Memory B cell (primary cell): ENCODE measurements at places on chromosomes 7 and 10.

DNA sequence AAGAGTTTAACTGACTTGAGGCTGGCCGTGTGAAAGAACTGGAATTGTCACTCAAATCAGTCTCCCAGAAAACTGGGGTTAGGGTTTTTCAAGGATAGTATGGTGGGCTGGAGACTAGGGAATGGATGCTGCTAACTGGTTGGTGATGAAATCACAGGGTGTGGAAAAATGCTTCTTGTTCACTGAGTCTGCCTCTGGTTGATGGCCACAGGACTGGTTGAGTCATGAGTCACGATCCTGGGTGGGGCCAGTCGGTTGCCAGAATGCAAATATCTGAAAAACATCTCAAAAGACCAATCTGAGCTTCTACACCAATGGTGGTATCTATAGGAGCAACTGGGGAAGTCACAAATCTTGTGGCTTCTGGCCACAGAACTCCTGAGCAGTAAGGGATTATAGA is 16.3 kb upstream of the BAMBI start:
- DNase-seq, result no peak

GRCh38 chr7:39480901-39481300 is 85.3 kb upstream of the YAE1 start:
- DNase-seq, result no peak

- no peak for DNase-seq
These were observed 26.5 kb downstream of the ANKRD7 start for GRCh38 chr7:118250860-118251494.

- no peak for DNase-seq
These were observed 347.3 kb downstream of the ARL4A start for GRCh38 chr7:13034693-13035092.

DNA sequence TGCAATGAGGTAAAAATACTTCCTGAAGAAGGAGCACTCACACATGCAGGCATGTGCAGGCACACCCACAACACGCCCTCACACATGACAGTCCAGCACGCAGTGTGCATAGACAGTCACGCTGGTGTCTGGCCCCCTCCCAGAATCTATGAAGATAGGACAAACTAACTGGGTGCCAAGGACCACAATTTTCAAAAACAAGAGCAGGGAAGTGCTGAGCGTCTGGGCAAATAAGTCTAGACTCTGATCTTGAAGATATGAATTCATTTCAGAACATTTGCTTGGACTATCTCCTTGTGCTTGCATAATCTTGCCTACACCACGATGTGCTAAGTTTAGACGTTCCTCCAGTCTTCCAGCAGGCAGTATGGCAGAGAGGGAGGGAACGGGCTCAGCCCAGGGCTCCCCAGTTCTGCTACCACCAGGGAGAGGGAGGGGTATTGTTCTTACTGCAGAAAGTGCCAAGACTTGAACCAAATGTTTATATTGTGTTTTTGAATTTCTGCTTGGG is 276.5 kb upstream of the KLF6 start:
- no peak for DNase-seq

DNA sequence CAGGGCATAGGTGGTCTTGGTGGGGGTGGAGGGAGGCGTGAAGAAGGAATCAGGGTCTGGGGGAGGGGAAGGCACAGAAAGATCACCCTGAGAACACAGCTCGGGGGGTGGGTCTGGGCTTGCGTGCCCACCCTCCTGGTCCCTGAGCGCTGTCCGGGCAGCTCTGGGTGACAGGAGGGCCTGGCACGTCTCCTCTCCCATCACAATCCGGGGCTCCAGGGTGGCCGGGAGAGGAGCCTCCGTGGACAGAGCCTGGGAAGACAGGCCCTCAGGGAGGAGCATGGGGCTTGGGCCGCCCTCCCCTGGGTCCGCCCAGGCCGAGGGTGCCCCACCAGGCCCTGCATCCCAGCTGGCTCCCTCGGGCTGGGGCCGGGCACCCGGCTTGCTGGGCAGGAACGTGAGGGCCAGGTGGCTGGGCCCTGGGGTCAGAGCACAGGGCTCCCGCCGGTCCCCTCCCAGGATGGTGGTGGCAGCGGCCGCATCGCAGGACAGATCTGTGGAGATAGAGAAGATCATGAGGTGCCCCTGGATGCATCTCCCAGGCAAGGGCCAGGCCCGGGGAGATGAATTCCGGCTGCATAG is 3.1 kb downstream of the NACAD start:
- no peak for DNase-seq

GRCh38 chr10:123573236-123574108 is 92.7 kb upstream of the GPR26 start:
- DNase-seq, result peak; percentile 32

GRCh38 chr10:79883986-79884385 is 57.4 kb downstream of the NUTM2E start:
- DNase-seq, result no peak

- no peak for DNase-seq
These were observed 12.4 kb upstream of the ZMIZ1 start for GRCh38 chr10:79056361-79056735.

GRCh38 chr7:22751341-22751740 is 24.3 kb downstream of the IL6 start:
- DNase-seq, result no peak

GRCh38 chr7:14861456-14861855 is 41.1 kb downstream of the DGKB start:
- DNase-seq, result no peak

- DNase-seq, result no peak
These were observed 683.7 kb upstream of the NRP1 start for GRCh38 chr10:34018129-34018528.

DNA sequence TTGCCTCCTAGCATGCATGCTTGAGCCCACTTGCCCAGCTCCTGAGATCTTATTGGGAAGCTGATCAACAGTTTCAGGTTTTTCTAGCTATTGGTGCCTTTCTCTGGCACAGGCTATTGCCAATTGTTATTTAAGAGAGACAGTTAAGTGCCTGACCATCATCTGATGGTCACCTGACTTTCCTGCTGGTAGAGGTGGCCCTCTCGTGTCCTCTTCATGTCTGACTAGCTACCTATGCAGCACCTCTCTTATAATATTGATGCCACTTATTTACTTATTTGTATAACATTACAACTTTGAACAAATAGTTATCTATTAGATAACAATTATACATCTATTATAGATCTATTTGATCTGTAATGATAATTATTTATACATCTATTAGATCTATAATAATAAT is 205.9 kb upstream of the SEMA3D start:
- no peak for DNase-seq

GRCh38 chr10:55329796-55330195 is 528.8 kb upstream of the PCDH15 start:
- DNase-seq, result no peak

- DNase-seq, result no peak
These were observed 408.3 kb upstream of the ANKRD30A start for GRCh38 chr10:36717118-36717517.

DNA sequence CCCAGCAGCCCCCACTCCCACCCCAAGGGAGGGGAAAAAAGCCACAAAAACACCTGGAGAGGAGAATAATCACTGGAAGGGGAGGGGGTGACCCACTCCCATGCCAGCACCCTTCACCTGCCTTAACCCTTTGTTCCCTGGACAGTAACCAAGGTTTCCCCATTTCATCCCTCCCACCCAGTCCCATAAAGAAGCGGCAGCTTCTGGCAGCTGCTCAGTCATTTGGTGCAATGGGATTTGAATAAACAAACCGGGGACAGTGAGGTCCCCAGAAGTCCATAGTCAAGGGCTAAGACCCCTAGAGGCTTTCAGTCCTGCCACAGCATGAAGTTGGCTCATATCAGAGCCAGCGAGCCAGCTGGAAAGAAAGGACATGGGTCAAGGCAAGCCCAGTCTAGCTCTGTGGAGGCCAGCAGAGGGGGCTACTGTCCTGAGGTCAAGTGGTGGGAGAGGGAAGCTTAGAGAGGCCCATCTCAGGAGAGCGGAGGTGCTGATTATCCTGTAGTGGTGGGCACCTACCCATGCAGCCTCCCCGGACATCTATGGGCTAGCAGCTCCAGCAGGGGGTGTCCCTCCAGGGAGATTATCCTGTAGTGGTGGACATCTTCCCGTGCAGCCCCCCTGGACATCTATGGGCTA is 58.9 kb upstream of the LBX1 start:
- DNase-seq, result no peak

GRCh38 chr10:119480667-119481066 is 61.9 kb downstream of the RGS10 start:
- DNase-seq, result no peak

GRCh38 chr7:93736668-93737369 is 153.7 kb downstream of the TFPI2 start:
- DNase-seq, result no peak

- DNase-seq, result no peak
These were observed 17.9 kb downstream of the COPG2 start for GRCh38 chr7:130650611-130651120.

- no peak for DNase-seq
These were observed 118.4 kb upstream of the WDR11 start for GRCh38 chr10:120732643-120733313.

DNA sequence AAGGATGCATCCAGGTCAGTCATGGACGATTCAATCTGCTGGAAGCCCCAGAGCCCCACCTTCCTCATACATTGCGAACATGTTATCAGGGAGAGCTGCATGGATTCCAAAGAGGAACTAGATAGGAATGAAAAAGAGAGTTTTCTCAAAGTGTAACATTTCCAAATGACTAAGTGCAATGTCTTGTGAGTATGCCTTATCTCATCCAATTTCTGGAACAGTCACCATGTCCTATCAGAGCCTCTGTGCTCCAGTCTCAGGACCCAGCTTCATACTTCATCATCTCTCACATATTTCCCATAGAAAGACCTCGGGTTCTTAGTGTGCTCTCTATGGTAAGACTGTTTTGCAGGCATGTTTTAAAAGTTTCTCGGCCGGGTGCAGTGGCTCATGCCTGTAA is 26.8 kb downstream of the ZC3HC1 start:
- DNase-seq, result no peak

- DNase-seq, result no peak
These were observed 62.2 kb downstream of the PODXL start for GRCh38 chr7:131494182-131494581.

- DNase-seq, result no peak
These were observed 140.6 kb upstream of the TMEM168 start for GRCh38 chr7:112930787-112931186.

GRCh38 chr10:30821994-30822692 is 192.6 kb upstream of the LYZL2 start:
- DNase-seq, result no peak
